ENCODE measurements at places on chromosomes 7 and 10.

DNA sequence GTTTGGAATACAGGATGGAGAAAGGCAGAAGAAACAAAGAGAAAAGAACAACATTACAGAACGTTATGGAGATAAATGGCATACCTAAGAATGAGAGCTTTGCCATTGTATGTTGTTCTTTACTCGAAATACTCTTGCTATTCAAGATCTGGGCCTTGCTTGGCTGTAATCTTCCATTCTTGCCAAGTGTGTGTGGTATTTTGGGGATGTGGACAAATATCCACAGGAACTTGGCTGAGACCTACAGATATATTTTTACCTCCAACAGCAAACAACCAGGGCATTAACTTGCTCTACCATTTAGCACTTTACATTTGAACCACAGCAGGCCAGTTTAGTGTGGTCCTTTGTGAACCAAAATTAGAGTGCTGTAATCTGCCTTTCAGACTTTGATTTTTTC, 76.3 kb downstream of the DKK1 start:
- no peak for DNase-seq

- no peak for DNase-seq
Observed at GRCh38 chr10:8037941-8038894, 16.3 kb upstream of the GATA3 start.

DNA sequence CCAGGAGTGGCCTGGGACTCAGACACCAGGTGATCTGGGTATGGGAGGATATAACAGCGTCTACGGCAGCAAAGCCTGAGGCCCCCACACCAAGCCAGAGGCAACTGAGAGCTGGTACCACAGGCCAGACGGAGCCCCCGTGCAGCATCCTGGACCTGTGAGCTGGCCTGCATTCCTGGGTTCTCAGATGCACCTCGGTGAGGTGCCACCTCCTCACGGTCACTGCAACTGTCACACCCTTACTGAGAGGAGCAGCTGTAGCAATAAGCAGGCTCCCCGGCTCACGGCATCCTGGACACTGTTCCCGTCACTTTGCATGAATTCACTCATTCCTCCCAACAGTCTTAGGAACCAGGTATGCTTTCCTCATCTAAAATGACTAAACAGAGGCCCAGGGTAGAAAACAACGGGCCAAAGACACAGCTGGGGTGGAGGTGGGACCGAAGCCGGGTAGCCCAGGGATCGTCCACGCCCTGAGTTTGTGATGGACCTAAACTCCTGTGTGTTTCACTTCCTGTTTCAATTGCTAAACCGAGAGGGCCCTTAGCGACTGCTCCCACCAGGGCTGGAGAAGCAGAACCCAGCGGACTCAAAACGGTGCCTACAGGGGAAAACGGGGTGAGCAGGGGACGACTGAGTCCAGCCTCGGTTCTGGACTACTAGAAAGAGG, 98.7 kb downstream of the CTBP2 start:
- no peak for DNase-seq

DNA sequence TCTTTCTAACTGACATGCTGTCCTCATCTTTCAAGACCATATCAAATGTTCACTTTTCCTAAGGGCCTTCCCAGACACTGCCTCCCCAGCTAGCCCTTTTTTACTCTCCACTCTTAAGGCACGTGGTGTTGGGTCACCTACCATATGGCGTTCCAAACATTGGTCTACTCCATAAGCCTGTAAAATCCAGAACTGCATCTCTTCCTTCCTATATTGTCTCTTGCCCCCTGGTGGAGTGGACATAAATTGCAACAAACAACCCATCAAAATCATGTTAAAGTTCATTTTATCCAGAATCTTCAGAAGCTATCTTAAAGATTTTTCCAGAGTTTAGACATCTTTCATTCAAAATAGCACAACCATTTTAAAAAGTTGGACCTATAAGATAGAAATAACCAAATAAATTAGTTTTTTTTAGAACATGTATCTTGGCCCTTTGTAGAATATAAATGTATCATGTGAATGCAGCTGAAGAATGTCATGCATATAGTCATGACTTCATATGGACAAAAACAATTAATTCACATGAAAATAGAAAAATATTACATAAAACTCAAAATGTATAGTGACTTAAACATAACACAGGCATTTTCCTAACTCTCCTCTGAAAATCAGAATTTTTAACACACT, 180.6 kb upstream of the CHRM2 start:
- DNase-seq: no peak

- DNase-seq: no peak
Observed at GRCh38 chr10:119315128-119316001, 108.0 kb downstream of the GRK5 start.

DNA sequence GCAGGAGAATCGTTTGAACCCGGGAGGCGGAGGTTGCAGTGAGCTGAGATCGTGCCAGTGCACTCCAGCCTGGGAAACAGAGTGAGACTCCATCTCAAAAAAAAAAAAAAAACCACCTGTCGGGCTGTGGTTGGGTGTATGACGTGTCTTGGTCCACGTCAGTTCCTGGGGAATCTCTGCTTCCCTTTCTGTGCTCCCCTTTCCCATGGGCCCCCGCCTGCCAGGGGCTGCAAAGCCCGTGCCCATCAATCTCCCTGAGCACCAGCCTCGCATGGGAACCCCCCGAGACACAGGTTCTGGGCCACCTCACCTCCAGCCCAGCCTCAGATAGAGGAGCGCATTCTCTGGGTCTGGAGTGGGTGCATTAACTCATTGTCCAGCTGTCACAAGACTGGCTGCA, 2.3 kb upstream of the SH2B2 start:
- no peak for DNase-seq

GRCh38 chr7:138352570-138353461, 107.2 kb upstream of the TRIM24 start:
- no peak for DNase-seq

DNA sequence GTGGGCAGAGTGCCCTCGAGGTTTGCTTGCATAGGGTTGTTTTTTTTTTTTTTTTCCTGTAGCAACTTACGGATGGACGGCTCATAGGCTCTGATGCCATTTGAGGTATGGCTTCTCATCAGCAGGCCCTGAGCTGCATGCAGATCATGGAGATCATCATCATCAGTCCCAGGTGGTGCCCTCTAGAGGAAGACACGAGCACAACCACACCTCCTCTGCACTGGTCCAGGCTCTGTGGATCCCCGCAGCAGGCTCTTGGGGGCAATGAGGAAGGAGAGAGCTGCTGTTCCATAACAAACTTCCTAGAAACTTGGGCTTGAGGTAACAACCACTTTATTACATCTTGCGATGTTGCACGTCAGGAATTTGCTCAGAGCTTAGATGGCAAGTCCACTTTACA, 132.7 kb upstream of the CXCL12 start:
- no peak for DNase-seq

- DNase-seq: no peak
Observed at GRCh38 chr7:41661596-41661995, 41.3 kb downstream of the INHBA start.

DNA sequence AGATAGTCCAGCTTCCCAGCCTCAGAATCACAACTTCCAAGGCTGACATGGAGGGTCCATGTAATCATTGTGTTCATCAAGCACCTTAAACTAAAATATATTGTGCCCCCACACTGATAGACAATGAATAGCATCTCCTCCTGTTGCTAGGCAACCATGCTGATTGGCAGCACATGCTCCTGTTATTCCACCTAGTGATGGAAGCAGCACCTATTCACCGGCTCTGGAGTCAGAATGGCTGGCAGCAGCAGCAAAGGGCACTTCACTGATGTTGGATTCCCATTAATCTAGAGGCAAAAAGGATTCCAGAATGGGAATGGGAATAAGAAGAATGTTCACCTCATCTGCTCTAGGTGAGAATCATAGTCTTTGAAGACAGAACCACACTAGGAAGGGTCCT, 55.0 kb downstream of the RELN start:
- DNase-seq: no peak

DNA sequence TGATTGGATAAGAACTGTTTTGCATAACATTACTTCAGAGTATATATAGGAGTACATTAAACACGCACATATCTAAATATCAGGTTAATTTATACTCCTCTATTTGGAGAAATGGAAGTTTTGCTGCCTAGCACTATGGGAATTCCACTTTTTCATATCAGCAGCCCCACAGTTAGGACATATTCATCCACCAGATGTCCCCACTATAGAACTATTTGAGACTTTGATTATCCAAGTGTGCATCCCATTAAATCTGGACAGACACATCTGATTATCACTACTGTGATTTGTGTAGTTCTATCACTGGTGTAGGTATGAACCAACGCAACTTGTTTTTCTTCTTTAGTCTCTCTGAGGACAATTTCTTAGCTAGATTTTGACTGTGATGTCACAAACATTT, 345.7 kb downstream of the THSD7A start:
- DNase-seq: no peak

GRCh38 chr7:577741-578370, 58.2 kb upstream of the PDGFA start:
- no peak for DNase-seq

DNA sequence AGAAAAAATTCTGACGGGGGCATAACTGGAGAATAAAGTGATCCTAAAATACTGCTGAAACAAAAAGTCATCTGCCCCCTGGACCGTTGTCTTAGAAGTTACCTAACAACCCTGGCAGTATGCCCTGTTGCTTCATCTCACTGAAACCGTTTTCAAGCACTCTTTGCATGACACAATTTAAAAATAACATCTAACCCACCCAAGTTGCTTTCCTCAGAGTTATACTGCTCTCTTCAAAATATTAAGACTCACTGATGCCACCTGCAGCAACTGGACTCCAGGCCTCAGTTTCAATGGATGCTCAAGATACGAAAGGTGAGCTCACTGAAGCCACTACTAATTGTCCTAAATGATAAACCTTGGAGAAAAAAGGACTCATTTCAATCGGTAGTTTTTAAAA, 57.4 kb downstream of the CDK6 start:
- DNase-seq: no peak

- DNase-seq: peak; percentile 8
Observed at GRCh38 chr10:93481637-93482144, 443 bp downstream of the MYOF start.

DNA sequence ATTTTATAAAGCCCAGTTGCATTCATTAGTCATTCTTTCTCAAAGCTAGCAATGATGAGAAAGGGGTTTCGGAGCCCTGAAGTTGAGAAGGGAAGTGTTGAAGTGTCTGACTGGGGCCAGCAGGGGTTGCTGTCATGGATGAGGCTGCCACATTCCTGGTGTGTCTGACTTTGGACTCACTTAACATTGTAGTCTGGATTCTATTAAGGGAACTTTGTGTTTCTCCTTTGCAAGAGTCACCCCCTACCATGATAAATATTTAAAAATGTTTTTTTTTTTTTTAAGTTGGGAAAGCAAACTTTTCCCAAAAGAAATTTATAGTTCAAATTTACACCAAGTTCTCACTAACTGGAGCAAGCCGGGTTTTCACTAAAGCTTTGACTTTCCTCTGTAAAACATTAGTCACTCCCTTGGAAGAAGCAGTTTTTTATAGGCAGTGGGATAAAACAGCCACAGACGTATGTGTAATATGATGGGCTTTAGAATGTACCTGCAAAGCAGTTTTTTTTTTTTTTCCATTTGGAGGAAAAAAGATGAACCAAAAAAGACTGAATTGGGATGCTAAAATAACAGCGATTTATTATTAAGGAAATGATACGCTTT, 243.6 kb downstream of the TWIST1 start:
- DNase-seq: no peak

- DNase-seq: no peak
Observed at GRCh38 chr7:98315318-98315993, 34.0 kb downstream of the BRI3 start.

DNA sequence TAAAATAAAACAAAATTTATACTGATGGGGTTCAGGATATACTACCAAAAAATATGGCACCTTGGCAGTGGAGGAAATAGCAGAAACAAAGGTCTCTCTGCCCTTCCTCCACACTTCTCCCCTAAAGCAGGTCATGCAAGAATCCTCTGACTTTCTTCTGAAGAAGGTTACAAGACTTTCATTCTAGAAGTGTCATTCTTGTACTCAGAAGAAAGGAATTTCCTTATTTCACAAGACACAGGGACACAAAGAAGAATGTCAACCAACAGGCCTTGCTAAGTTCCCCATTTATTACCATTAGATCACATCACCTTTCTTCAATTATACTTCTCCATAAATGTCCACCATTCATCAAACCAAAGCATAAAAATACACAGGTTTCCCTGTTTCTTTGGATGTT, 470.2 kb downstream of the PAXIP1 start:
- DNase-seq: no peak

GRCh38 chr7:4071370-4072058, 610.6 kb upstream of the FOXK1 start:
- DNase-seq: no peak

DNA sequence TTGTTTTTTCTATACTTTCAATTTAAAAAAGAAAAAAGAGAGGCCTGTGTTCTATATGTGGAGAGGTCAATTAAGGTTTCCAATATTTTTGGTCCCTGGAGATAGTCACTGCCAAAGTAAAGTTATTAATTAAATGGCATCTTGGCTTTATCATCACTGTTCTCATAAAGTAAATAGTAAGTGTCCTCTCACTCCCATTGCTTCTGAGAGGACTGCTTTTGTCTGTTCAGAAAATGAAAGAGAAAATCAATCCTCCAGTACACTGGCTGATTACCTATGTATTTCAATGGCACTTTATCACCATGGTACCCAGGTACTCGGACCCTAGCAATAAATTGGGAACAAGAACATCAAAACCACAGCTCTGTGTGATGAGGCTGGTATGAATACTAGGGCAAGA, 94.0 kb downstream of the RNLS start:
- DNase-seq: no peak

GRCh38 chr10:12062754-12063482, 5.8 kb upstream of the DHTKD1 start:
- no peak for DNase-seq

DNA sequence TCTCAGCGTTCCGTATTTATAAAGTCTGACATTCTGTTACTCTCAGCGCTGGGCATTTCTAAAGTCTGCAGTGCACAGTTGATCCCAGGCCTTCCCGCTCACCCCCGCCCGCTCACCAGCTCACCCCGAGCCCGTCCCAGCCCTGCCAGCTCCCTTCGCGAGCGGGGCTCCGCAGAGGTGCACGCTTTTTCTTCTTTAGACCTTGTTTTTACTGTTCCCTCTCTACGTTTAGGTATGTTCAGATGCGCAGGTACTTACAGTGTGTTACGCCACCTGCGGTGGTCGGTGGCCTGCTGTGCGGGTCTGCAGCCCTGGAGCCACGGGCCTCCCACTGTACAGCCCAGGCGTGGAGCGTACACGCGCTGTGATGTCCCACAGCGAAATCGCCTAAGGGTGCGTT, 28.8 kb downstream of the NKX6-2 start:
- DNase-seq: no peak

GRCh38 chr10:26739071-26739631, 41.6 kb downstream of the PDSS1 start:
- DNase-seq: no peak
